ENCODE measurements at places on chromosomes 6 and 20.
A peak's percentile ranks its signal among the peaks of the same experiment; 100 is the strongest.

- DNase-seq, result peak; percentile 18
Observed at GRCh38 chr6:135162678-135163439, 18.2 kb upstream of the MYB start.

GRCh38 chr6:25124216-25124715, 154.9 kb upstream of the CARMIL1 start:
- DNase-seq, result no peak

DNA sequence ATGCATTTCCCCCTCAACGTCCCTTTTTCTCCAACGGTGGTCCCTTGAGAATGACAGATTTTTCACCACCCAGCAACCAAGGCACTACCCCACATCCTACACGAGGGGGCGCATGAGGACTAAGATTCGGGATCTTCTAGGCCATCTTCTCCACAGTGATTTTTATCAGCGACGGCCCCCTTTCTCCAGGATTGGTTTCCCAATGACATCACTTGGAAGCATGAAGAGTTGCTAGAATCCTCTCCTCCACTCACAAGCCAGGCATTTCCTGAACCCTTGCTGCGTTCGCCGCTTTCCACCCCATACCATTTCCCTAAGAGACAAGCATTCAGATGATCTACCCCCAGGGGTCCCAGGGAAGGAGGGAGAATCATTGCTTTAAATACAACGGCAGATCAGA, 252.0 kb downstream of the HIVEP2 start:
- DNase-seq, result peak; percentile 63

GRCh38 chr20:21436205-21436604, 38.9 kb upstream of the NKX2-4 start:
- DNase-seq, result no peak

GRCh38 chr6:47019941-47020340, 22.2 kb downstream of the ADGRF1 start:
- no peak for DNase-seq

DNA sequence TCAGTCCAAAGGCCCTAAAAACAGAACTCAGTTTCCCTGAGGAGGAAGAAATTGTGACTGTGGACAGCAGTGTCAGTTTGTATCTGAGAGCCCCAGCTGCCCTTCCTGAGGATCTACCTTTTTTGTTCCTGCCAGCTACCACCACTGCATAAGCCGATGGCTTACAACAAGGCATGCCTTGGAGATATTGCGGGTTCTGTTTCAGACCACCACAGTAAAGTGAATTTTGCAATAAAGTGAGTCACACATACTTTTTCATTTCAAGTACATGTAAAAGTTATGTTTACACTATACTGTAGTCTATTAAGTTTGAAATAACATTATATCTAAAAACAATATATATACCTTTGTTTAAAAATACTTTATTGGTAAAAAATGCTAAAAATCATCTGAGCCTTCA, 9.6 kb upstream of the CST3 start:
- DNase-seq, result no peak

DNA sequence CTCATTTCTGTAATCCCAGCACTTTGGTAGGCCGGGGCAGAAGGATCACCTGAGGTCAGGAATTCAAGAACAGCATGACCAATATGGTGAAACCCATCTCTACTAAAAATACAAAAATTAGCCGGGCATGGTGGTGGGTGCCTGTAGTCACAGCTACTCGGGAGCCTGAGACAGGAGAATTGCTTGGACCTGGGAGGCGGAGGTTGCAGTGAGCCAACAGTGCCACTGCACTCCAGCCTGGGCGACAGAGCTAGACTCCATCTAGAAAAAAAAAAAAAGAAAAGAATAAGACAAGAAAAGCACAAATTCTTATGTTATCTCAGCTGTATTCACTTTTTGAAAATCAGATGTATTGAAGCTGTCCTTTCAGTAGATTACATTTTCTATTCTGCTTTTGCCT, 289.4 kb downstream of the GRIK2 start:
- no peak for DNase-seq

DNA sequence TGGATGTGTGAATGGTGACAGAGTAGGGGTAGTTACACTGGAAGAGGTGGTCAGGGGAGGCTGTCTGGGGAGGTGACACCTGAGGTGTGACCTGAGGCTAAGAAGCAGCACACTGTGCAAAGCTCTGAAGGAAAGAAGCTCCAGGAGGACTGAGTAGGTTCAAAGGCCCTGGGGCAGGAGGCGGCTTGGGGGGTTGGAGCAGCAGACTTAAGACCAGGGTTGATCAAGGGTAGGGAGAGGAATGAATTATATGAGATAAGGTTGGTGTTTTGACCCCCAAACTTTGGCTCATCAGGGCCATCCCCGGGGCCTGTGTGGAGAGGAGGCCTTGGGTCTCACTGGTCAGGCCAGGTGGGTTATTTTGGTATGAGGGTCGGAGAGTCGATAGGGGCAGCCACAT, 166.1 kb downstream of the GRM4 start:
- DNase-seq, result no peak

DNA sequence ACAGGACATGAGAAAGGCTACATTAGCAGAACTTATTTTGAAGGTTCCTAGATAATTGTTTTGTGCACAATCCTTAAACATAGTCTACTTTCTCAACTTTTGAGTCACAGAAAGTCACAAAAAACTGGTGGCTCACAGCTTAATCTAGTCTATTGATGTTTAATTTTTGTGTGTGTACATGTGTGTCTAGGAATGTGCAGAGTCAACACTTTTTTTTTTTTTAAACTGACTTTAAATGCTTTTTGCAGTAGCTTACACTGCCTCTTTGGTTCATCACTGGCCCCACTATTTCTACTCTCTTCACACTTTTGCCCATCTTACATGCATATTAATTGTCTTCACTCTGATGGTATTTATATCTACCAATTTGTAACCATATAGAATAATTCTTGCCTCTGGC, 566.9 kb downstream of the BCKDHB start:
- DNase-seq, result no peak

DNA sequence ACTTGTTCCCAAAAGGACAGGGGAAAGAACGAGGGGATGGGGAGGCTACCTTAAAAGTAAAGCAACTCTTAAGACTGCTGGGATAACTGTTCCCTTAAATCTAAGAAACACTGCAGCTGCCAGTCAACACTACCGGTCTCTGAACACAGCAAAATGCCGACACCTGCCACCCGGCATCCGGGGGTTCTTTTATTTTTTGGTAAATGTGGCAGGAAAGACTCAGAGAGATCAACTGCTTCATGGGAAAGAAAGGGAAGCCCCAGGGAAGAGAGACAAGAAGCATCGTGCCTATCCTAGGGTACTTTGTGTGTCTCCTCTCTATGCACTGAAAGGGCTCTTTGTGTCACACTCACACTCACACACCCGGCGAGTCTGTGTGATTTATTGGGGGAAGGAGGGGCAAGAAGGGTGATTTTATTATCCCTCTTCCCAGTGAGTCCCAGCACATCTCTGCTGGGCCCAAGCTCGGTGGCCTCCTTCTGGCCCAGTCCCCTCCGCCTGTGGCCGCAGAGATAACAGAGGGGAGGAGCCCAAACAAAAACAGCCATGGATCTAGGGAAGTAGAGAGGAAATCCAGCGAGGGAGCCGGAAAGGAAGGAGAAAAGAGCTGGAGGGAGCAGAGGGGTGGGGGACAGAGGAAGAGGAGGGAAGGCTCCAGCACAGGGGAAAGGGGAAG, 1.4 kb downstream of the FYN start:
- DNase-seq, result no peak

DNA sequence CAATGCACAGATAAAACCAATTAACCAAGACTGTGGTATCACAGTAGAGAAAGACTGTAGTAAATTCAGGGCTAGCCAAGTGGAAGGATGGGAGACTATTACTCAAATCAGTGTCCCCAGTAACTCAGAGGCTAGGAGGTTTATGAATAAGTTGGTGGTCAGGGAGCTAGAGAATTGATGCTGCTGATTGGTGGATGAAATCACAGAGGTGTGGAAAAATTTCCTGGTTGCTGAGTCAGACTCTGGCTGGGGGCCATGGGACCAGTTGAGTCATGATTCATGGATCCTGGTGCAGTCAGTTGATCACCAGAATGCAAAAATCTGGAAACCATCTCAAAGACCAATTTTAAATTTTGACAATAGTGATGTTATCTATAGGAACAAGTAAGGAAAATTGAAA, 555.9 kb downstream of the C6orf118 start:
- no peak for DNase-seq

- DNase-seq, result no peak
Observed at GRCh38 chr6:151757506-151757955, 50.0 kb upstream of the ESR1 start.

GRCh38 chr20:44003609-44004008, 89.0 kb downstream of the TOX2 start:
- DNase-seq, result no peak

- no peak for DNase-seq
Observed at GRCh38 chr20:50371878-50372769, 138.1 kb upstream of the PTPN1 start.

DNA sequence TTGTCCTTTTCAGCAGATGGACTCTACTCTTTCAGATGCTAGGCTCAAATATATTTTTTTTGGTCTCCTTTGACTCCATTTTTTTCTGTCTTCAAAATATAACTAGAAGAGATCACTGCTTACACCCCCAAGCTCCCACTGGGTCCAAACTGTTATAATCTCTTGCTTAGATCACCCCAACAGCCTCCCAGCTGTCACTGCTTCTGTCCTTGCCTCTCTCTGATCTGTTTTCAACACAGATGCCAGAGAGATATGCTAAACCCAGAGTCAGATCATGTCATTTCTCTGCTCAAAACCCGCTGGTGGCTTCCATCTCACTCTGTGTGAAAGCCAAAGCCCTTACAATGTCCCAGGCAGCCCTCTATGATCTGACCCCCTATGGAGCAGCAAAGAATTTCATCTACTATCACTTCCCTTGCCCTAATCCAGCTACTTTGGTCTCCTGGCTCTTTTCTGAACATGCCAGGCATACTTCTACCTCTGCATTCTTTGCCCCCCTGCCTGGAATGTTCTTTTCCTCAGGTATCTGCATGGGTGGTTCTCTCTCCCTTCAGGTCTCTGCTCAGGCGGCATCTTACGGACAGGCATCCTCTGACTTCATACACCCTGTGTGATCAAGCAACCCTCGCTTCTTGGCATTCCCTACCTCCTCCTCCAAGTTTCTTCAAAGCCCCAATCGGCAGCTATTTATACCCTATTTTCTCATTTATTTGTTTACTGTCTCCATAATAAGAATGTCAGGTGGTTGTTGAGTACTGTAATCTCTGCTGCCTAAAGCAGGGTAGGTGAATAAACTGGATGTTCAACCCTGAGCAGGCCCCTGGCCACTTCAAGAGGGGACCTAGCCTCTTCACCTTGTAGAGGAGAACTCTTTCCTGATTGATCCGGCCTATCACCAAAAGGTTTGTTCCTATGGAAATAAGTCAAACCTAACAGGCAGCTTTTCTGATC, 43.6 kb upstream of the SLC4A11 start:
- no peak for DNase-seq

DNA sequence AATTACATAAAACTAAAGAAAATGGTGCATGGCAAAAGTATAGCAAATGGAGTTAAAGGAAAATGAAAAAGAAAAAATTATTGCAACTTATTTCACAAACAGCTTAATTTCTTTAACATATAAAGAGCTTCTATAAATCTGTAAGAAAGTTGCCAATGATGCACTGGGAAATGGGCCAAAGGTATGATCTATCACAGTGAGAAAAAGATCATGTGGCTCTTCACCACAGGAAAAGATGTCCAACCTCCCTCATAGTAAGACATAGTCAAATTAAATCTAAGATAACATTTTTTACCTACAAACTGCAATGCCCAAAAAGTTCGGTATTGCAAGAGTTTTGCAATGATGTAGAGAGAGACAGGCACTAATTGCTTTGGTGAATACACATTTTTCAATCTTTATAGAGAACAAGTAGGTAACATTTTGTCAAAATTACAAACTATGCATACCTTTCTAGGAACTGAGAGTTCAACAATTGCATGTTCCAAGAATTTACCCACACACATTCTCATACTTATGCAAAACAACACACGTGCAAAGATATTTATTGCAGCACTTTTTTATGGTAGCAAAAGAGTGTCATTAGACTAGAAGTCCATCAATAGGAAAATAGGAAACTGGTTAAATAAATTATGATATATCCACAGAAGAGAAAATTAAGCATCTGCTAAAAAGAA, 372.6 kb downstream of the QKI start:
- no peak for DNase-seq

DNA sequence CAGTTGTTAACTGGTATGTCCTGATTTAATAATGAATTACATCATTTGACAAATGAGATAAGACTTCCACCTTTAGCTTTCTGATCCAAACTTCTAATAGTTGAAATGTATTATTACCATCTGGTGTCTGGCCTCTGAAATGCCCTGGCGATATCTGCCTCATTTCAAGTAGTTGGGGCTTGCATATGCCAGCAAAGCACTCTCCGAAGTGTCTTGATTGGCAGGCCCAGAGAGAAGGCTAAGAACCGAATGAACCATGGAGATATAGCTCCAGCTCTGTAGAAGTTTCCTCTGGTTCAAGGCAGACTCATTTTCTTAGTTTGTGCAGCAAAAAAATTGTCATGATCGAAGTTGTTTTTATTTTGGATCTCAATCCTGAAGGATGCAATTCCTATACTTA, 13.4 kb upstream of the HIVEP2 start:
- no peak for DNase-seq

DNA sequence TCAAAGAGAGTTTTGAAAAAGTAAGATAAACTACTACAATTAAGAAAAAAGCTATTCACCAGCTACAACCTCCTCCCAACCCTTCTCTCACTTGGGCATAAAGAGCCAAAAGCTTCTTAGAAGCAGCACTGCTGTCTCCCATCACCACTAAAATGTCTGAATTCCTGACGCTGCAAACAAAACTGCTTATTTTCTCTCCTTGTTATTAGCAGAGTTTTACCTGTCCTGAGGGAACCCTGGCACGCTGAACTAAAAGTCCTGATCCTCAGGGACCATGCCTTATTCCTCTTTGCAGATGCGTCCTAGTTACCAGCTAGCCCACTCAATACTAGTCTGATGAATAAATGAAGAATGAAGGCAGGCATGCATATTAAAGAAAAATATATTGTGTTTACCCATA, 1.1 kb downstream of the HACE1 start:
- no peak for DNase-seq

GRCh38 chr6:128370072-128370471, 150.3 kb downstream of the PTPRK start:
- no peak for DNase-seq

GRCh38 chr6:35664945-35665344, 23.8 kb downstream of the FKBP5 start:
- DNase-seq, result no peak

Data from stimulated activated CD4-positive, alpha-beta T cell treated with anti-CD3 and anti-CD28 coated beads, Interleukin-1b, Interleukin-23, amount 100 ng/mL, for 24 hours (primary cell).